ENCODE measurements at places on chromosomes 7 and 10.
A peak's percentile ranks its signal among the peaks of the same experiment; 100 is the strongest.

- no peak for DNase-seq
Observed at GRCh38 chr10:113436851-113437250, 116.0 kb upstream of the HABP2 start.

GRCh38 chr10:6520138-6520537 is 59.9 kb downstream of the PRKCQ start:
- no peak for DNase-seq

DNA sequence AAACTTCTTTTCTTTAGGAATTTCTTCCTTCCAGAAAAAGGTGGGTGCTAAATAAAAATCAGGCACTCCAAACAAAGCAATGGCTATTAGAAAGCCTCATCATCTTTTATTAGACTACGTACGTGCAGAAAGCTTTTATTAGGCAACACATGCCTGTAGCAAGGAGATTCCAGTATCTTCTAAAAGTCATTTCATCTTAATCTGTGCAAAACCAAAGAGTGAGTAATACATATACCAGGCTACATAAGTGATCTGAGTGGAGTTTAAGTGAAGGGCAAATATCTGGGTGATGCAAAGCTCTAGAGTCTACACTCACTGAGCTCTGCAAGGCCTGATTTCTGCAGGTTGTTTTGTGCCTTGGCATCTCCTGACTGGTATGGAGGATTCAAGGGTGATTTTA is 231.7 kb downstream of the ELMO1 start:
- DNase-seq = no peak

DNA sequence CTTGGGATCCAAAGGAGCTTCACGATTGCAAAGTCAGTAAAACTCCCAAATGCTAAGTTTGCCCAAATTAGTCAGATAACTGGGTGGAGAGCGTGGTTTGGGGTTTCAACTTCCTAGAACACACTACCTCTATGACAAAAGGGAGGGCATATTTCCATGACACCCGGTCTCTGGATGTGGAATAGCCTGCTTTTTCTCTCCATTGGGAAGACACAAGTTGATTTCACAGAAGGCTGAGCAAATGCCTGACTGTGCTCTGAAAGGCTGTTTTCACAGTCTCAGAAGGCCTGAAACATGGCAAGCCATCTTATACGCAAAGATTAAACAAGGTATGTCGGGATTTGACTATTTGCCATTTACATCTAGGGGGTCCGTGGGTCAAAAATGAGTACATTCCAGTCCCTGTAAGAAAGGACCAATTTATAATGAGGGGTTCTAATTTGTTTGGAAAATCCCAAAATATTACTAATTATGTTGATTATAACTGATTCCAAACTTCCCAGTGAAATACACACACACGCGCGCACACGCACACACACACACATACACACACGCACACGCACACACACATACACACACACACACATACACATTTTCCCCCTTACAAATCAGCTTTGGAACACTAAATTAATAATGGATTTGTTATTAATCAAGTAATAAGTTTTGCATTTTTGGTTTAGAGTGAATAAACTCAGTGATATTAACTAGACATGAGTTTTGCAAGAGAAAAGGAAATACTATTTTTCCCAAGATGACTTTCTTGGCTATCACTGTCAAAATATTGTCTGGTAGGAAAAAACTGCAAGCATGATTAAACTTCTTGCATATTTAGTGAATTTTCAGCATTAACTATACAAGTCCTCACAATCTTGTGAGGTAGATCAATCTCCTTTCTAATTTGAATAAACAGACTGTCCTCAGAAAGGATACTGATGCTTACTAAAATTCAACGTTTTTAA is 105.0 kb downstream of the PRTFDC1 start:
- no peak for DNase-seq

DNA sequence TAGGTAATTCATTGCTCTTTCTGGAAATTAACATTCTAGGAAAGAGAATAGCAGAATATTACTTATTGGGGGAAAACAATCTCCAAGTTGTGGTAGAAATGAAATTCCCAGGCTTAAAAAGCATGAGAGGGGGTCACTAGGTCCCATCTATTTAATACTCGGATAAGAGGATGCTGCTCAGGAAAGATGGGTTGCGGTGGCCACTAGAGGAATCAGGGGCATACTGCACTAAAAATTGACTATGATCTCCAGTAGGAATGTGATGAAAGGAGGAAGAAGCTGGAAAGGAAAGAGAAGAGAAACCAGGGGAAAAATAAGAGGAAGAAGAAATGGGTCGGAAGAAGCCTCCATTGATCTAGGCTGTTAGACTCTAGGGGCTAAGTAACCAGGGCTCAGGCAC is 192.8 kb downstream of the GPAM start:
- no peak for DNase-seq

- no peak for DNase-seq
Observed at GRCh38 chr10:73967022-73967429, 30.9 kb upstream of the VCL start.

GRCh38 chr10:99279626-99280111 is 44.0 kb upstream of the HPSE2 start:
- no peak for DNase-seq

- DNase-seq = peak; percentile 37
Observed at GRCh38 chr10:62817121-62817765, 1.1 kb upstream of the EGR2 start.

DNA sequence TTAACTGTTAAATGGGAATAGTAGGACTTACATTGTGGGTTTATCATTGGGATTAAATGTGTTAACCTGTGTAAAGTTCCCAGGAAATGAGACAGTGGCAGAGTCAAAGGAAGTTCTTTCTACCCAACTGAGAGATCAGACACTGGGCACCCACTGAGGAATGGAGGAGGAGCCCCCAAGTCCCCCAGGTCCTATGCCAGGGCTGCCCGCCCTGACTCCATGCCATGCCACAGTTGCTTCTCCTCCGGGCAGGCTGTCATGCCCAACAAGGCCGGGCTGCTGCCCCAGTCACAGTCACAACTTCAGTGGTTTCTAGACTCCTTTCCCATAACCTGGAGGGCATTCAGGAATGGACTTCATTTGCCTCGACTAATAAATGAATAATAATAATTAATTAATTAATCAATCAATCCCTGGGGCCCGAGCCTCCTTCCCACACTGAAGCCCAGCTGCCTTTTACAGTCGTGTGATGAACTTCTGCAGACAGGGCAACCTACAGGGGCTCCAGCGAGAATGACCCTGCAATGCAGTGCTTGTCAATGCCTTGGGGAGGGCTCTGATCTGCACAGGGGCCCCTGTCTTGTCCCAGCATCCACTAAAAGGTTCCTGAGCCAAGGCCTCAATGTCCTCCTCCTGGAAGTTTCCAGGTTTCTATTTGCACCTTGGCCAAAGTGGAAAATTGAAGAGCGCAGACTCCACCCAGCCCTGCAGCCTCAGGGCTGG is 32.4 kb downstream of the DRGX start:
- no peak for DNase-seq

DNA sequence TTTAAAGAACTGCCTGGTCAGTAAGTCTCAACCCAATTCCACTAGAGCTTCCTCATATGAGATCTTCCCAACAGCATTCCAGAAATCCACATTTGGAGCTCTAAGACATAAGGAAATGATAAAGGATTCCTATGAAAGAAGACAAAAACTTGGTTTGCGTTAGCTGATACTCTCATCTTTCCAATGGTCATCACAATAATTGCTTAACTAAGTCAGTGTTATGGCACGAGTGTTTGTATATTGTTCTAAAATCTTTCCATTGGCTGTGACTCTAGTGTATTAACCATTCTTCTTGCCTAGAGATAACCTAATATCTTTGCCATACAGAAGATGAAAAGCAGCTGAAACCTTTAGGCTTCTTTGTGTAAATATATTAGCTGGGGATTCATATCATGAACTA is 289.0 kb downstream of the SNX13 start:
- DNase-seq = no peak

- DNase-seq = no peak
Observed at GRCh38 chr10:27188259-27188658, 33.1 kb downstream of the MASTL start.

DNA sequence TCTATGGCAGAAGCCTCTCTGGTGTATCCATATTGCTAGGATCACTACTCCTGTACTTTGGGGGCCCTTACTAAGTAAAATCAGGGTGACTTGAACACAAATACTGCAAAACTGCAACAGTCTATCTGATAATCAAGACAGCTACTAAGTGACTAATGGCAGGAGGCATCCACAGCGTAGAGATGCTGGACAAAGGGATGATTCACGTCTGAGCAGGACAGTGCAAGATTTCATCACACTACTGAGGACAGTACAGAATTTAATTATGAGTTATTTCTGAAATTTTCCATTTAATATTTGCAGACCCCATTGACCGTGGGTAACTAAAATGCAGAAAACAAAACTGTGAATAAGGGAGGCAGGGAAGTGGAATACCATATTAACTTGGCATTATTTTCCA is 10.4 kb downstream of the CUL2 start:
- DNase-seq = no peak

DNA sequence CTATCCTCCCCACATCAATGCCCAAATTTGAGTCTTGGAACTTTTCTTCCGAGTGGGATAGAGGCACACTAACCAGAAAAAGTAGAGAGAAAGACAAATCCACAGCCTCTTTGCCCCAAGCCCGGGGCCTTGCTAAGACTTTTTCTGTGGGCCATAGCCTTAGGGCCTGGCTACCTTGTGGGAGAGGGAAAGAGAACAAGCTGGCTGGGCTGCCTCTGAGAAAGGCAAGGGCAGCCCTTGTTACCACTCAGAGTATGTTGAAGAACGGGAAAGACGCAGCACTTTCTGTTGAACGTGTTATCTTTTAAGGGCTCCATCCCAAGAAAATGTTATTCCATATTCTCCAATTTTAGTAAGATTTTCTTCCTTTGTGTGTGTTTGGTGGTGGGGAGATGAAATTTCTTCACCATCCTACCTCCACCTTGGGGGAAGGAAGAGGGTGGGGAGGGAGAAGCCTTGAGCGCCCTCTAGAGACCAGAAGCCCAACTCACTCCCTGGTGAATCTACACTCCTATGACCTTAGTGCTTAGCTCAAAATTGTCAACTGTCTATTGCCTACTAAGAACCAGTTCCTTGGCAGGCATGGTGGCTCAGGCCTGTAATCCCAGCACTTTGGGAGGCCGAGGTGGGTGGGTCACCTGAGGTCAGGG is 3.9 kb upstream of the NRF1 start:
- DNase-seq = no peak

DNA sequence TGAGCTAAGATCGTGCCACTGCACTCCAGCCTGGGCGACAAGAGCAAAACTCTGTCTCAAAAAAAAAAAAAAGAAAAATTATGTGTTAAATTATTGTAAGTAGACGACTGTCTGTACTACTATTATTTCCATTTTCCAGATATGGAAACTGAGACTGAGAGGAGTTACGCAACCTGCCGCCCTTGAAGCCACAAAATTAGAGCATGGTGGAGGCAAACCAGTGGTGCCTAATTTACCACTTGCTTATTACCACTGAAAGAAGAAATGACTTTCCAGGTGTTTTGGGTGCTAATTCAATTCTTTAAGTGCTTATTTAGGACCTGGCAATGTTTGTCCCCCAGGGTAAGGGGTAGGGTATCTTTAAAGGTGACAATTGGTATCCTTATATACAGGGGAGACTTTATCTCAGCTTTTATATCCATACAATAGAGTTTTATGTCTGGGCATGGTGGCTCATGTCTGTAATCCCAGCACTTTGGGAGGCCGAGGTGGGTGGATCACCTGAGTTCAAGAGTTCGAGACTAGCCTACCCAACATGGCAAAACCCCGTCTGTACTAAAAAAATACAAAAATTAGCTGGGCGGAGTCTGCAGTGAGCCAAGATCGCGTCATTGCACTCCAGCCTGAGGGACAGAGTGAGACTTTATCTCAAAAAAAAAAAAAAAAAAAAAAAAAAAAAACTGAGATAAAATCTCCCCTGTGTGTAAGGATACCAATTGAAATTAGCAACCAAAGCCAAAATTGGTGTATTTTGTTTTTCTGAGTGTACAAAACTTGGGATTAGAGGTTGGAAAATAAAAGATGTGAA is 16.6 kb upstream of the CAMK1D start:
- no peak for DNase-seq

DNA sequence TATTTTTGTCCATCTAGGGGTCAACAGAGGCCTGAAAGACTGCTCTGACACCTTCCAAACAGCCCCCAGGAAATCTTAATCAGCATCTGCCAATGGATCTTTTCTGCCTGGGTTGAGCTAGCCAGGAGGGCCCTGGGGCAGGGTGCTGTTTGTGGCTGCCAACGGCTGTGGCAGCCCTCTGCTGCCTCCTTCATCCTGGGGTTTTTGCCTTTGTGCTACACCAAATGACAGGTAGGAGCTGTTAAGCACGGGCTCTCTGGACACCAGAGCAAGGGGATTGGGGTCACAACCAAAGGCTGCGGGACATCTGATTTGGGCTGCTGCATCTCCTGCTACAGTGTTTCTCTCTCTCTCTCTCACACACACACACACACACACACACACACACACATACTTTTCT is 2.0 kb upstream of the KIAA1217 start:
- no peak for DNase-seq

DNA sequence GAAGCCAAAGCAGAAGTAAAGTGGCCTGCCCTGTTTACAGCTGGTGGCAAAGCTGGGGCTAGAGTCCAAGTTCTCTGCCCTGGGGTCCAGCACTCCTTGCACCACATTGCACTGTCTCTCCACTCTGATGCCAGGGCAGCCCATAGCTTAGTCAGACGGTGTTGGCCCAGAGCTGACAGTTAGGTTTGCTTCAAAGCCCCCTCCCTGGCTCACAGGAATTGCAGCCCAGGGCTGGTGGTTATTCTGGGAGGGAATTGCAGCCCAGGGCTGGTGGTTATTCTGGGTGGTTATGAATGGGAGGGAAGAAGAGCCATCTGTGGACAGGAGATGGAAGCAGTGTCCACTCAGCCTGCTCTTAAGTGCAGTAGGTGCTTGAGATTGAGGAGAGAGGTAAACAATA is 88.9 kb downstream of the SCRN1 start:
- no peak for DNase-seq

DNA sequence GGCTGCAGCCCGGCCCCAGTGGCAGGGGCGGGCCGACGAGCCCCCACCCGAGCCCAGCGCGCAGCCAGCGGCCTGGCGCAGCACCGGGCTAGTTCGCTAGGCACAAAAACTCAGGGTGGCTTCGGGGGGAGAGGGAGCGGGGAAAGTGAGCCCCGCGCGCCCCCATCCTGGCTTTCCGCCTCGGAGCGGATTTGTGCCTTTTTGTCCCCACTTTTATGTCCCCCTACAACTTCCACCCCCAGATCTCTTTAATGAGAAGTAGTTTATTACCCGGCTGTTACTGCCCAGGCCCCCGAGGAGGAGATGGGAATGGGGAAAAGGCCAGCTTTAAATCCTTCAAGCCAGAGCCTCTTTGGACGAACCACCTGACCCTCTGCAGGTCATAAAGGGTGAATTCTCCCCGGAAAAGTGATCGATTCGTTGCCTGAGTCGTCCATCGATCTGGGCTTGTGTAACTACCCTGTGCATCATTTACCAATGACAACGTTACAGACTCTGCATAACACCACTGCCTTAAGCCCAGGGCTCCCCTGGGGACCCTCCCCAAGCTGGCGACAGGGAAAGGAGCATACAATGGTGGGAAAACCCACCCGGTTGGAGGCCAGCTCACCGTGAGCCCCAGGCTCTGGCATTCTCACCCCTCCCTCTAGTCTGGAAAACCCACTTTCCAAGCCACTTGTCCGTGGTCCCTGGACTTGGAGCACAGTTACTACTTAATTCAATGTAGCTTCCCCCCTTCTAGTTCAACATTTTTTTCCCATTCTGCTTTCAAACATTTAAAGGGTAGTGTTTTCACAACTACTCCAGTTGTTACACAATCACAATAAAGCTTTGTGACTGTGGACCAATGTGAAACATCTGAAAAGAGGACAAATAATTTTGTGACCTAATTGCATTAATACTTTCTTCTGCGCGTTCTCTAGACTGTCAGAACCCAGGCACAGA is 748 bp upstream of the SH3PXD2A start:
- no peak for DNase-seq

GRCh38 chr10:71230656-71231025 is 18.3 kb downstream of the UNC5B start:
- no peak for DNase-seq
